ENCODE measurements at places on chromosomes 1 and 21.
A peak's percentile ranks its signal among the peaks of the same experiment; 100 is the strongest.

- DNase-seq = no peak
These were observed 57.9 kb downstream of the ACBD6 start for GRCh38 chr1:180444522-180444921.

- DNase-seq = no peak
These were observed 18.0 kb downstream of the CD244 start for GRCh38 chr1:160844447-160845232.

GRCh38 chr1:185157599-185158412 is 839 bp downstream of the SWT1 start:
- no peak for DNase-seq

DNA sequence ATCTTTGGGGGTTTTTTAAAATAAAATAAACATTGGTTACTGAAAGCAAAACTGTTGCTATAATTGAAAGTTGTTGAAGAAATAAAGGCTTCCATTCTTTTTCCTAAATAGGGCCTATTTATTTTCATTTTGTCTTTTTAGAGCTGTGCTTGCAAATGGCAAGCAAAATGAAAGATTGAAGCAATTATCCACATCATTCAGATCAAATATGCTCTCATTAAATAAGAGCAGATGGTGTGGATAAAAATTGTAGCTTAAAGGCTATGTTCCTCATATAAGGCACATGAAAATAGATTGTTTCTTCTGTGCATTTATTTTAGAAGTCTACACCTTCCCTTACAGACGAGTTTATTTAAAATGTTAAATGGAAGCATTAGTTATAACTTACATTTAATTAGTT is 1317.7 kb downstream of the MRPL39 start:
- peak; percentile 77 for DNase-seq

DNA sequence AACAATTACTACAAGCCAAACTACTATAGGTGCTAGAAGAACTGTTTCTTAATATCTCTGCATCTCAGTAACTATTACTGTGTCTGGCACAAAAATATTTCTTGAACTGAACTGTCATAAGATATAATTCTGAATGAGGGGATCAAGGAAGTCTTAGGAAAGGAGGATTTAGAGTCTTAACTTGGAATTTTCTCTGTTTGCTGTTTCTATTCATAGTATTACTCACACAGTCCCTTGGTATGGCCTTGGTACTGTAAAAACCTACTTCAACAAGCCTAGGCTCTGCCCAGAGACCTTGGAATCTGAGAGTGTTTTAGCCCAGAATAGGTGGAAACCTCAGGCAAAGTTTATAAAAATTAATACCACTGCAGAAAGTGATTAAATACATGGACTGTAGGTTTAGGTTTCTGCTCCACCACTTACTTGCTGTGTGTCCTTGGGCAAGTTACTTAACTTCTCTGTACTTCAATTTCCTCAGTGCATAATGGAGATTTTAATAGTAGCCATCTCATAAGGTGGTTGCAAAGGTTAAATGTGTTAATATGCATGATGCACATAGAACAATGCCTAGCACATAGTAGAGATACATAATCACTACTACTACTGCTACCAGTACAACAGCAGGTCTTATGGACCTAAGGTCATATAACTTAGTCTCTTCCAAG is 87.4 kb upstream of the NFIA start:
- DNase-seq = no peak

- DNase-seq = no peak
These were observed 3.3 kb upstream of the KISS1 start for GRCh38 chr1:204199579-204199978.
